ENCODE measurements at places on chromosomes 5 and 9. TPM values are rescaled to one million over a fixed set of nuclear protein-coding genes. Genes with fewer than 3 reads are reported as not detected.

DNA sequence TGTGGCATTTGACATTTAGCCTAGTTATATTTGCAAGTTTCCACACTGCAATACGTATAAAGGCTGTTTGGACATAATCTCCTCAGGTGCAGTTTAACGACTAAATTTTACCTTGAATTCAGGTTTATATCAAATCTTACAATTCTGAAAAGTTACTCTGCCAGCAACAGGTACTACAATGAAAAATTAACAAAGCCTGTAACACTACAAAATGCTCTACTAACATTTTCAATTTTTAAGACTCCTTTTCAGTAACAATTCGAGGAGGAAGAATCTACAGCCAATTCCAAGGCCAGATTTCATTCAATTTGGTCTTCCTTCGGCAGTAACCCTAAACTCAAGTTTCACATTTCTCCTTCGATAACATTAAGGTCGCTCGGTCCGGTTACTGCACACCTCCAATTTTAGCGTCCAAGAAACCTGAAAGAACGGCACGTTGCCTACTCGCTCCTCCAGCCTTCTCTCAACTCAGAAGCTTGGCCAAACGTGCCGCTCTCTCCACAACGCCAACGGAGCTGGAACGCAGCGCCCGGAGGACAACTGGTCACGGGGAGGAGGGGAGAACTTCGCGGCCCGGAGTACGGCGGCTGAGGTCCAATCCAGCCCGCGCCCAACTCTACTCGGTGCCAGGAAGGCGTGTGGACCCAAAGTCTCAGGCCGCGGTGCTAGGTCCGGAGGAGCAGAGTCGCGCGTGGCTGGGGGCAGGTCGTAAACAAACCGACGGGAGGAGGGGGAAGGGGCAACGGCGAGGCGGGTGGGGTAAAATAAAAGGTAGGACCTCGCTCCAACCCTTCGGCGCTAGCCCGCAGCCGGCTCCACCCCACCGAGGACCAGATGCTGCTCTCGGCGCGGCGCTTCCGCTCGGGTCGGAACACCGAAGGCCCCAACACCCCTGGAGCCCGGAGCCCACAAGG is 681 bp downstream of the FNIP1 start:
- DNase-seq = peak; percentile 92

- no peak for DNase-seq
These were observed 89.7 kb downstream of the KCNT1 start for GRCh38 chr9:135791431-135792267.

GRCh38 chr9:70395652-70396051 is 18.8 kb downstream of the KLF9 start:
- no peak for DNase-seq

GRCh38 chr5:127892467-127893207 is 189.4 kb downstream of the CCDC192 start:
- no peak for DNase-seq

The NUTM2F gene
- total RNA-seq = not detected

The DOK3 gene
- total RNA-seq = 4.4 TPM

DNA sequence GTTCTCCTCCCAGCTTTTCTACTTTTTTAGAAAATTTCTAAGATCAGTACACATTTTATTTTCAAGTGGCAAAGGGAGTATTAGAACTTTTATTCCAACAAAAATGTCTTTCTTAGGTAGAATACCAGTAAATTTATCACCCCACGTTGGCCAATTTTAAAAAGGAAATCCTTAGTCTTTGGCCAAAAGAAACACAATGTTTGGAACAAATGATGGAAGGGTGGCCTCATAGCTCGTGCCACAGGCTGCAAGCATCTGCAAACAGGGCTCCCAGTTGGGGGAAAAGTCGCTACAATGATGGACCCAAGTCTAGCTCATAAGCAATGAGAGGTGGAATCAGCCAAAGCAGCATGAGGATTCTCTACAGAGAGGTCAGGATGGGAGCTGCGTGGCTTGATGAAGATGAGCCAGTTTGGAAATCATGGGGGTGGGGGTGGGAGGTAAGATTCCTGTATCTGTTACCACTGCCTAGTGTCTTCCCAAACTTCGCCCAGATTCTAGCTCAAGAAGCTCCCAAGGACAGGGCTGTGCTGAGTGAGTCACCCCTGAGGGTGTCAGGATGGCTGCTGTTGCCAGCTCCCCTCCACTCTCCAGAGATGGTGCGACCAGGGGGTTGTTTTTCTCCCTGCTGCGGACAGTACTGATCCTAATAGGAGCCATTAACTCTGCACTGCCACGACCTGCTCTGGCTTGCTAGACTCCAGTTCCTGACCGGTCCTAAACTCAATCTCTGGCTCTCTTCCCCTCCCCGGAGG is 75.6 kb downstream of the DCP2 start:
- DNase-seq = no peak

The SLC45A2 gene
- not detected for total RNA-seq

DNA sequence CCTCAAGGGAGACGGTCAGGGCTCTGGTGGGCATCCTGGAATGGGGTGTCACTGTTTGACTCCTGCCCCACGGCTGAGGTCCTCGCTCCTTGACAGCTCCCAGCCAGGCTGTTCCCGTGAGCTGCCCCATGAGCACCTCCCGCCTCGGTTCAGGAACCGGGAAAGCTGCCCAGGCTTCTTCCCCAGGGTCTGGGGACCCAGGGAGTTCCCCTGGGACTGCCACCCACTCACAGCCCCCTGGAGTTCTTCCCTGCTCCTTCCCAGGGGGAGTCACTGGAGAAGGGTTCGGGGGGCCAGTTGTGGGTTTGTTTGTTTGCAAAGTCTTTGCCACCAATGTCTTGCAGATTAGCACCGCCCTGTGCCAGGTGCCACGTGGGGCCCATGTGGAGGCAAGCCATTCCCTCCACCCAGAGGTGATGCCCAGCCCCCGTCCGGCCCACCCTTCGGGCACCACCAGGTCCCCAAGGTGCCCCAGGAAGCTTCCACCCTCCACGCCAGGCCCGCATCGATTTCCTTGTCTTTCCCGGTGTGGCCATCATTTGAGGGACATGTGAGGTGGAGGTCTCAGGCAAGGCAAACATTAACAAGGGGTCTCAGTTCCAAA is 1.3 kb downstream of the PLPP7 start:
- no peak for DNase-seq

- DNase-seq = no peak
These were observed 374.5 kb upstream of the RORB start for GRCh38 chr9:74122661-74123060.

DNA sequence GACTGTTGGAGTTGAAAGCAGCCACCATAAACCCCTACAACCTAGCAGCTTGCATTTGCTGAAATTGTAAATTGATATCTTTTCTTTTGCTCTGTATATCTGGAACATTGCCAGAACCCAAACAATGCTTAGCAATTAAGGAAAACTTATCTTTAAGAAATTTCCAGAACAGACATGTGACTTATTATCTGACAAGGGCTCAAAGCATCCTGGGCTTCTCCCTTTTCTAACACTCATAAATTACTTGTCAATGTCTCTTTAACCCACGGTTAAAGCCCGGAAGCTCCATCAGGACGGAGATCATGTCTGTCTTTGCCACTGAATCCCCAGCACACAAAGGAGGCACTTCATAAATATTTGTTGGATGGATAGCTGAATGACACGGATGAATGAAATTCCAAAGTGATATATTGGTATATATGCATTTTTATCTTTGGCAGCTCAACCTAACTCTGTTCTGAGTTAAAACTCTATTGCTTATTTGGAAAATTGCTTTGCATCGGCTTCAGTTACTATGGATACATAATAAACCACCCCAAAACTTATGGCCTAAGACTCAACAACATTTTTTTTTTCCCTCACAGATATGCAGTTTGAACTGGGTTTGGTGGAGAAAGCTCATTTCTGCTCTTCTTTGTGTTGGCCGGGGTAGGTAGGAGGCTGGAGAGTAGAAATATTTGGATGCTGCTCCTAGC is 103.1 kb upstream of the CLINT1 start:
- DNase-seq = no peak

GRCh38 chr5:107736638-107737037 is 65.9 kb upstream of the EFNA5 start:
- DNase-seq = no peak

DNA sequence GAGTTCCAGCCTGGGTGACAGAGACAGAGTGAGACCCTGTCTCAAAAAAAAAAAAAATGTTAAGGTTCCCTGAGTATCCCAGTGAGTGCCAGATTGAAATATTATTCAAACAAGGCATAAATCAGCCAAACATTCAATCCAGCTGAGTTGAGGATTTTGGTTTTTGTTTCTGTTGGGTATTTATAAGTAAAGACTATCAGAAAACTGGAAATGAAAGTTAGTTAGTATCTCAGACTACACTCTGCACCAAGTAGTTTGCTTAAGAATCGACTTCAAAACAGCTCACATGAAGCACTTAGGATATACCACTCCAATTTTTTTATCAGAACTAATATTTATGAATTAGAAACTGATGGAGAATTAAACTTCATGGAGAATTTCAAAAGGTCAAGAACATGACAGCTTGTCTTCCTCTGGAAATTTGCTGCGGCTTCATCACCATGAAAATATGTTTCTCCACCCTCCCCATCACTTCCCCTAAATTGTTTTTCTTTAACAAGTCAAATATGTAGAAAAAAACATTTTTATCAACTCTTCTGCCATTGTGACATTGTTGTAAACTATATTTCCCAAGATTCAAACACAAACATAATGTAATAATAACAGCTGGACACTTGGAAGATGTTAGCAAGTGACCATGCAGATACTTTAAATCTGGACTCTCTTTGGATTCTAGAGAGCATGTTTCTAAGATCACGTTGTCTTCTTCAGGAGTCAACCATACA is 110.0 kb upstream of the PTGER4 start:
- no peak for DNase-seq

The MAMDC4 gene
- 12.8 TPM for total RNA-seq

GRCh38 chr5:31581498-31582099 is 49.5 kb downstream of the C5orf22 start:
- DNase-seq = no peak

DNA sequence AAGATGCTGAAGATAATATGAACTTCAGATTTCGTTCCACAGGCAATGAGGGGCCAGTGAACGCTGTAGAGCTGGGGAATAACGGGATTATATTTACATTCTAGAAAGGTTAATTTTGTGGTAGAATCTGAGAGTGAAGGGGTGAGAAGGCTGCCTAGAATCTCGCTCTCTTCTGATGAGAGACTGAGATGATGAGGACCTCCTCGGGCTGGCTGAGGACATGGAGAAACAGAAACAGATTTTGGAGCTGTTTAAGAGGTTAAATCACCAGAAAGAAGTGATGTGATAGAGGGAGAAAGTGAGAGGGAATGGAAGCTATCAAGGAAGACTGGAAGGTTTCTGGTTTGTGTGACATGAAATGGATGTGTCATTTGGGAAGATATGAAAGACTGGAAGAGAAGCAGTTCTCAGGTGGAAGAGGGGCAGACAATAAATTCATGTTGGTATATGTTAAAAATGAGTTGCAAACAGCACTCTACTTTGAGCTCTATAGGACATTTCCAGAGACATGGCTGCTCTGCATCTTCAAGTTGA is 612.6 kb downstream of the ISL1 start:
- DNase-seq = no peak

- DNase-seq = peak; percentile 86
These were observed 753 bp downstream of the FANCC start for GRCh38 chr9:95316794-95317118.

DNA sequence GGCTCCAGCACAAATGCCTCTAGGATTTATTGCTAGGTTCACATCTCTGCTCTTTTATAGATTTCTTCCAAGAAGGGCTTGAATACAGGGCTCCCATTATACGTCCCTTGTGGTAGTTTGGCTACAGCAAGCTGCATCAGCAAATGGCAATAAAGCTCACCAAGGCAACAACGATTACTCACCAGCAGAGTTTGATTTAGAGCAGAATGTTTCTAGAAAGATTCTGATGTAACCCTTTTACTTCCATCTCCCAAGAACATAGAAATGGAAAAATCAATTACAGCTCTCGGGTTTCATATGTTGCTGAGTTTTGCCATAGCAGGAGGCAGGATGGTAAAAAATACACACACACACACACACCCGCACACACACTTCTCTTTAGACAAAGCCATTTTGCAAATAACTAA is 124.2 kb upstream of the TNPO1 start:
- no peak for DNase-seq

The HARS2 gene
- 24.4 TPM for total RNA-seq

- no peak for DNase-seq
These were observed 5.2 kb downstream of the KCNN2 start for GRCh38 chr5:114367029-114367428.

GRCh38 chr5:51384281-51384840 is 1.1 kb downstream of the ISL1 start:
- no peak for DNase-seq

The FREM1 gene
- 2.9 TPM for total RNA-seq

The DMRTA1 gene
- 1.0 TPM for total RNA-seq

- DNase-seq = no peak
These were observed 345.7 kb downstream of the SPATA31D1 start for GRCh38 chr9:82334286-82334685.

GRCh38 chr5:150070821-150071220 is 15.5 kb downstream of the CSF1R start:
- no peak for DNase-seq

GRCh38 chr9:93304574-93305496 is 120.9 kb downstream of the WNK2 start:
- peak; percentile 77 for DNase-seq

DNA sequence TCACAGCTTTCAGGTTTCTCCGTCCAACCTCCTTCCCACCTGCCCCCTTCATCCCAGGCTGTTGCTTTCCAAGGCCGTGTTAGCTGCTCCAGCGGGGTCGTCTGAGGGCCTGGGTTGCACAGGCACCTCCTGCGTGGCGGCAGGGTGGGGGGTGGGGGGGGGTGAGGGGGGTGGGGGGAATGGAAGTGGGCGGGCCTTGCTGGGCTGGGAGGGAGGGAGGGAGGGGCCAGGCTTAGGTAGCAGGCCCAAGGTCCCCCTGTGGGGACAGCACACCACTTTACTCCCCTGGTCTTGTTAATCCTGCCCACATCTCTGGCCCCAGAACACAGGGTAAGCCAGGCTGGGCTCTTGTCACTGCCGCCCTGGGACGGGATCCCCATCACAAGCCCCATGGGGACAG is 99.1 kb downstream of the RXRA start:
- DNase-seq = no peak

The GAPT gene
- total RNA-seq = 0.92 TPM
